ENCODE measurements at places on chromosomes 6 and 20.

DNA sequence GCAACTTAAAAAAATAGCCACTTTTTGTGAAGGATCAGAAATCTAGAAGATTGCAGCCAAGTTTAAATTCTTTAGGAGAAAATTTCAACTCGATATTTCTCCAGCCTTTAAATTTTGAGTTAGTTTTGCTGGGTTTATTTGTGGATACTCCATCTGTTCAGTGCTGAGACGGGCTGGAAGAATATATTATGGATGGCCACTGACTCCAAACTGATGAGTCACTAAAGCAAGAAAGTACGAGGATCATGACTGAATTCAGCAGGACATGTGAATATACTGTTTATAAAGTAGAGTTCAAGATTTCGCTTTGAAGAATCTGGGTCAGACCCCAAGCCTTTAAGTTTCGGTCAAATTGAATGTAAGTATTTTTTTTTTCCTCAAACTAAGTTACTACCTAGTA lies 199.5 kb downstream of the ADGRB3 start:
- no peak for DNase-seq

DNA sequence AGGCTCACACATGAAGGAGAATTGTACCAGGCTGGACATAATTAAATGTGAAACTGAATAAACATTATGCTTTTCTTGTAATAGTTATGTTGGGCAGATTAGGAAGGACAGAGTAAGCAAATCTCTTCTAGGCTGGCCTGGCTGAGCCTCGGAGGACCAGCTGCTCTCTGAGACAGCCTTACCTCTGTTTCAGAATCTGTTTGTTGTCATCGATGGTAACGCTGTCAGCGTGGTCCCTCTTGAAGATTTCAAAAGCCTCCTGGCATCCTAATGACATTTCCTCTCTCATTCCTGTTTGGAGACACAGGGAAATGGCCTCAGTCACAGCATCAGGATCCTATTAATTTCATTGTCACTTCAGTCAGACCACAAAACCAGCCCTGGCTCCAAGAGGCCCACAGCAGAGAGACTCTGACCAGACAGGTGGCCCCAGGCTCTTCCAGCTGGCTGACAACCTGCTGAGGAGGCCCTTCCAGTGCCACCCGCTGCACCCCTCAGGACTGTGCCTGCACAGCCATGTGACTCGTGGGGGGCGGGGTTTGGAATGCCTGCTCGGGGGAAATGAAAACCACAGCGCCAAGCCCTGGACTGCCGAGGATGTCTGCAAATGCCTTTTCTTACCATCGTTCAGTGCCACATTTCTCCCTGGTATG lies 108.5 kb upstream of the KCNK16 start:
- peak; percentile 68 for DNase-seq

GRCh38 chr6:33979750-33980149 lies 166.1 kb downstream of the GRM4 start:
- DNase-seq: no peak

DNA sequence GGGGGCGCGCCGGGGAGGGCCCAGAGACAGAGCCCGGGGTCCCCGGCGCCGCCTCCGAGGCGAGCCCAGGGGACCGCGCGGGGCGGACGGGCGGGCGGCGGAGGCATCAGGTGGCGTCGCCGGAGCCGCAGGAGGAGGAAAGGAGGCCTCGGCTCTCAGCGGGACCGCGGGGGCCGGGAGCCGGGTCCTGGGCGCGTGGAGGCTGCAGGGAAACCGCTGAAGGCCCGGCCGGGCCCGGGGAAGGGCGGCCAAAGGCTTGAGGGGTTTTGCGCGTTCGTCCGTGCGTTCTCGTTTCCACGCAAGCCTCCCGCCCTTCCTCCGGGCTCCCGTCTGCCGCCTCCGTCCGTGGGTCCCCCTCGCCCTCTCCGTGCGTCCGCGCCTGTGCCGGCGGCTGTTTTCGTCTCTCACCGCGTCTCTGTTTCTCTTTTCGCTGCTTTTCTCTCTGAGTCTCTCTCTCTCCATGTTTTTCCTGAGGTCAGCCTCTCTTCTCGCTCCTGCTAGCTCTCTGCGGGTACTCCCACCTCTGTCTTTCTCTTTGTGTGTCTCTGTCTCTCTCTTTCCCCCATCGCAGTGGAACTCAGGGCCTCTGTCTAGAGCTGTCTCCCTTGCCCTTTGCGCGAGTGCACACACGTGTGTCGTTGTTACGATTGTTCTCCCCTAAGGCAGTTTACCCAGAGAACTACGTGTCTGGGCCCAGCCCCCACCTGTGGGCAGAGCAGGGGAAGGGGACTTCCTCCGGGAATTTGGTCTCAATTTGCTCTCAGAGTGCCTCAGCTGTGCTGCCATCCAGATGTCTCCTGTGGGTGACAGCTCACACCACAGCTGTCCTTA lies 2.1 kb downstream of the IRF4 start:
- DNase-seq: no peak

- no peak for DNase-seq
Measured at GRCh38 chr6:129844118-129844891, 16.8 kb downstream of the TMEM244 start.

GRCh38 chr6:50720623-50721022 lies 7.3 kb downstream of the TFAP2D start:
- DNase-seq: no peak

DNA sequence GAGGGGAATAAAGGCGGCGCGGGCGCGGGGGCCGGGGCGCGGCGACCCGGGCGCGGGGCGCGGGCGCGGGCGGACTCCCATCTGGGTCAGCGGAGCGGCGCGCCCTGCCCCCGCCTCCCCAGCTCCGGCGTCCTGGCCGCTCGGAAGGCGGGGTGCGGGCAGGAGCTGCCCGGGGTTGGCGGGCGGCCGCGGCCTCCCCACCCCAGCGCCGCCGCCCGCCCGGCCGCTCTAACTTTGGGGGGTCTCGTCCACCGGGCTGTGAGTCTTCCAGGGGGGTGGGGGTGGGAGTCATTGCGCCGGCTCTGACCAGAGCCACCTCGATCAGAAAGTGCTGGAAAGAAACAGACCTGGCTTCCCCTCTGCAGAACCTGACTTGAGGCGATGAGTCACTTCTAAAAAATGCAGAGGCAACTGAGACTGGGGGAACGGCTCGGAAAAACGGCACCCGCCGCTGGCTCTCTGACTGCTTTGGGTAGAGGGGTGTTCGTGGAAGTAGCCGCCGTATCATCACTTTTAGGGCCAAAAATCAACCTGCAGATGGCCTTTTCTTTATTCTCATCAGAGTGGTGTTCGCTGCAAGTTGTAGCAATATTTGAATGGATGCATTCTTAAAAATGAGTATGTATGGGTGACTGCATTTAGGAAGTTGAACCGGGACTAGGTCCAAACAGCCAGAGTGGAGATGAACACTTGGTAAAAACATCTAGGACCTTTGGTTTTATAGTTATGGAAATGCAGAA lies 667 bp downstream of the CAP2 start:
- no peak for DNase-seq
